ENCODE measurements at places on chromosomes 2 and 18. TPM values are rescaled to one million over a fixed set of nuclear protein-coding genes. Genes with fewer than 3 reads are reported as not detected.

DNA sequence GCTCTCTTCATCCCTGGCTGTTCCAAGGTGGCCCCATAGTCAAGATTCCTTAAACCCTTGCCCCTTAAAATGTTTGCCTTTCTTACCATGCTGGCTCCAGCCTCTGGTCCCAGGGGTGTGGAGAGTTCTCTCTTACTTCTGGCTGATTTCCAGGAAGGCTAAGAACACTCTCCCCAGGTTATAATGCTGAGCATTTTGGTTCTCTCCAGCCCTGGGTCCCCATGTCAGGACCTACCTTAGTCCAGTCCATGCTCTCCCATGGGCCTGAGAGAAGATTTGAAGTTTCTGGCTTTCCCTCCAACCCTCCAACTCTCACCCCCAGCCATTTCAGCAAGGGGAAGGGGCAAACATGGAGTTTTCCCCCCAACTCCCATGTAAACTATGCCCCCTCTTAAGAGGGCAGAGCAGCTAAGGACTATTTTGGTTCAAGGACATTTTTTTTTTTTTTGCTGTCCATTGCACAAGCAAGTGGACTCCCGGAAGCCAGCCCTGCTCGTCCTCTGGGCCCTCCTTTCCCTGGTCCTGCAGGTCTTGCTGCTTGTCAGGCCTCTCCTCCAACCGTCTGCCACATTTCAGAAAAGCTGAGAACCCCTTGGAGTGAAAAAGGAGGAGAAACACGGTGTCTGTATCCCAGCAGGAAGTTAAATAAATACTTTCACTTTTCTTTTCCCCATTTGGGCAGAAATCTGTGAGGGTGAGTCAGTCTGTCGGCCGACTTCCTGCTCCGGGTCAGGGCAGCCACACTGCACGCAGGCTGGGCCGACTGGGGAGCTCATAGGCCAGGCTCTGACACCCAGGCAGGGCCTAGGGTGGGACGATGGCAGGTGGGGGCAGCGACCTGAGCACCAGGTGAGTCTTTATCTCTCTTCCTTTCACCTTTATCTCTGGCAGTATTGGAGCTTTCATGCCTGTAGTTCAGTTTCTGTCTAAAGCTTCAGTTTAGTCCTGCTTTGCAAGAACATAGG lies at the start of gene SP140L:
Gene SP140L, plus strand, starts transcription at position 741 of the 965 bp plus-strand sequence. Its CDS starts 77 bp downstream, at position 818.
- H3K4me1 ChIP-seq = peaks cover 48% of the 10 kb centered on the region
- peak; percentile 85 for DNase-seq
- H3K36me3 ChIP-seq = peaks cover 61% of the 10 kb centered on the region
- peak within 1 kb of the TSS; percentile 98 for H3K27ac ChIP-seq
- peak within 1 kb of the TSS; percentile 97 for H3K4me3 ChIP-seq

DNA sequence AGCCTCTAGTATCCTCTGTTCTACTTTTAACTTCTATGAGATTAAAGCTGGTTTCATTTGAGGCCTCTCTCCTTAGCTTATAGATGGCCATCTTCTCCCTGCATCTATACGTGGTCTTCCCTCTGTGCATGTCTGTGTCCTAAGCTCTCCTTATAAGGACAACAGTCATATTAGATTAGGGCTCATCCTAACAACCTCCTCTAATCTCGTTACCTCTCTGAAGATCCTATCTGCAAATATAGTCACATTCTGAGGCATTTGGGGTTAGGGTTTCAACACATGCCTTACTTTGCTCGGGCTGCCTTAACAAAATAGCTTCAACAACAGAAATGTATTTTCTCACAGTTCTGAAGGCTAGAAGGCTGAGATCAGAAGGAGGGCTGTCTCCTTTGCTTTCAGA lies 11.6 kb upstream of the APOB start:
- no peaks in the 10 kb centered on the region for H3K36me3 ChIP-seq
- no peaks in the 10 kb centered on the region for H3K4me1 ChIP-seq
- peaks cover 5% of the 10 kb centered on the region for H3K27me3 ChIP-seq
- H3K27ac ChIP-seq = no peak overlapping the region

DNA sequence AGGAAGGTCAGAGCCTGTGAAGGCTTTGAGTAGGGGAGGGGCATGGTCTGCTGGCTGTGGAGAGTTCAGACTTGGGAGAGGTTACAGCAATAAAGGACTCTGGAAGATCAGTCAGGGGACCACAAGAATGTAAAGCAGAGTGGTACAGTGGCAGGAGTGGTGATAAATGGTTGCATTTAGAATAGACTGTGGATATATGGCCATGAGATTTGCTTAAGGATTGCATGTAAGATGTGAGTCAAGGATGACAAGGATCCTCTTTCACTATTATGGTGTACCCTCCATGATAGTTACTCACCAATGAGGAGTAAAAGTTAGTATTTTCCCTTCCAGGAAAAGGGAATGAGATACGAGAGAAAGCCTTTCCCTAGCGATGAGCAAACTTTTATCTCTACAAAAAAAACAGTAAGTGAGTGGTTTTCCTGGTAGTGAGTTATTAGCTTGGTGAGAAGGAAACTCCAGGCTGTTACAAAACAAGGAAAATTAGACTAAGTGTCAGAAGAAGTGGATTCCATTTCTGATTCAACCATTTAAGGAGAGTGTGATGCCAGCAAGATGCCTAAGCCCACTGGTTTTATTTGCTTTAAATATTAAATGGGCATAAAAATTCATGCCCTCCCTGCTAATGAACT lies 818.0 kb upstream of the ACVR2A start:
- no peaks in the 10 kb centered on the region for H3K36me3 ChIP-seq
- peaks cover 2% of the 10 kb centered on the region for H3K27me3 ChIP-seq
- no peaks in the 10 kb centered on the region for H3K4me1 ChIP-seq
- no peak overlapping the region for H3K27ac ChIP-seq
- no peak overlapping the region for H3K4me3 ChIP-seq

DNA sequence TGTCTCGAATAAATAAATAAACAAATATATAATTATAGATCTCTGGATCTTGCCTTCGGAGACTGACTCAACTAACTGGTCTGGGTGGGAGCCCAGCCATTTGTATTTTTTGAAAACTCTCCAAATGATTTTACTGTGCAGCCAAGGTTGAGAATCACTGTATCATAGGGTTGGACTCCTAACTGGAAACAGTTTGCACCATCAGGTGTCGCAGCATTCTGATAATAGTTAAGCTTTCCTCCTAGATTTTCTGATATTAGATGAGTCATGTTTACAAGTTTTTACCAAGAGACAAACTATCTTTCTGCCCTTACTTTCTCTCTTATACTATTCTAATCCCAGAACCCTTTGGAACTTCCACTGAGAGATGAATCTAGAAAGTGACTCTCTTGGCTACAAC lies 16.8 kb downstream of the IL37 start:
- peaks cover 4% of the 10 kb centered on the region for H3K27me3 ChIP-seq
- no peaks in the 10 kb centered on the region for H3K4me1 ChIP-seq
- H3K27ac ChIP-seq = no peak overlapping the region
- no peak for DNase-seq
- H3K4me3 ChIP-seq = no peak overlapping the region
- H3K36me3 ChIP-seq = no peaks in the 10 kb centered on the region

- H3K4me1 ChIP-seq = no peaks in the 10 kb centered on the region
- DNase-seq = no peak
- no peak overlapping the region for H3K4me3 ChIP-seq
- H3K36me3 ChIP-seq = peaks cover 5% of the 10 kb centered on the region
- no peak overlapping the region for H3K27ac ChIP-seq
Measured at GRCh38 chr2:237091779-237092436, 6.2 kb downstream of the COPS8 start.

GRCh38 chr2:20738772-20739171 lies 71.8 kb downstream of the GDF7 start:
- H3K27ac ChIP-seq = no peak overlapping the region
- peaks cover 11% of the 10 kb centered on the region for H3K4me1 ChIP-seq
- H3K36me3 ChIP-seq = peaks cover 47% of the 10 kb centered on the region
- no peaks in the 10 kb centered on the region for H3K27me3 ChIP-seq
- DNase-seq = no peak

DNA sequence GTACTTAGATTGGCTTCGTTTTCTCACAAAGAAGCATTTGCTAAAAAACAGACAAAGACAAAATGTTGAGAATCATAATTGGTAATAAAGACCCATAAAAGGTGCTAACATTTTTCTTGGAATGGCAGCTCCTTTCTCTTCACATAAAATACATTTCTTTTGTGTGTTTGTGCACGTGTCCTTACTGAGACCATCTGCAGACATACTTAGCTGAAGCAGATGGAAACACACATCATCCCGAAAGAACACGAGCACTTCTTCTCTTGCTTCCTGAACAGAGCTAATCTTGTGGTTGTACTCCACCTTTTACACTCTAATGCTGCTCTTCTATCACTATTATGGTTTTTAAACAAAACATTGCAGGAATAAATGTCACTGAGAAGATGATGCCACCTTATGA lies 142.5 kb downstream of the SPHKAP start:
- H3K36me3 ChIP-seq = no peaks in the 10 kb centered on the region
- no peak for DNase-seq
- H3K27ac ChIP-seq = no peak overlapping the region
- no peak overlapping the region for H3K4me3 ChIP-seq
- no peaks in the 10 kb centered on the region for H3K27me3 ChIP-seq

- H3K27me3 ChIP-seq = no peaks in the 10 kb centered on the region
- H3K4me3 ChIP-seq = no peak overlapping the region
- no peak for DNase-seq
- no peaks in the 10 kb centered on the region for H3K36me3 ChIP-seq
- H3K27ac ChIP-seq = no peak overlapping the region
- H3K4me1 ChIP-seq = no peaks in the 10 kb centered on the region
Measured at GRCh38 chr18:7437870-7438269, 129.2 kb upstream of the PTPRM start.

DNA sequence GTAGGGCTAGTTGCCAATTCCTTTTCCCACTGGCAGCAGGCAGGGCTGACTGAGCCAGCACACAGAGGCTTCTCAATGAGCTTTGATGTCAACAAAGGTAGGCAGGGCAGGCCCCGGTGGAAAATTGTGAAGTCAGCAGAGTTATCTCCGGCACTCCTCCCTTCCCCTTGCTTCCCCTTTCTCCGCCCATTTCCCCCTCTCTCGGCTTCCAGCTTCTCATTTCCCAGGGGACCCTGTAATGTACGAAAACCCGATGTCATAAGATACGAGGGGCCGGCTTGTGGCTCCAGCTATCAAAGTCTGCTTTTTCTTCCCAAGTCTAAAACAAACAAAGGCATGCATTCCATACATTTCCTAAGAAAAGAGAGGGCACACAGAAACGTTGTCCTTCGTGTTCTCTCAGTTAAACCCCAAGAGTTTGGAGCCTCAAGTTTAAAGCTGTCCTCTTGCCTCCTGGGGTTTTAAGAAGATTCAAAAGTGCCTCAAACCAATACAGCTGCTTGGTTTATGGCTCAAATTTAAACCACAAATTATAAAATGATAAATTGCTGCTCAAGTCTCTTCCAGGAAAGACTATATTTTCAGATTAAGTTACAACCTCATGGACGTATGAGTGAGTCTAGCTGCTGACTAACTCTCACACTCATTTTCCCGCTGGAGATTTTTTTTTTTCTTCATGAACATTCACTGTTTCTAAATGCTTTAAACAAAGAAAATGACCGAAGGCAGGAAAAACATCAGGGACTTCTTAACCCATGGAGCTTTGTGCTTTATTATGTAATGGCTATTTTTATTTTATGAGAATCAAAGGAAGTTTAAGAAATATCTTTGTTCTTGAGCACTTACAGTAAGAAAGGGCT lies 27.2 kb upstream of the EML4 start:
- peak overlapping the region; percentile 55 for H3K4me3 ChIP-seq
- H3K27me3 ChIP-seq = no peaks in the 10 kb centered on the region

DNA sequence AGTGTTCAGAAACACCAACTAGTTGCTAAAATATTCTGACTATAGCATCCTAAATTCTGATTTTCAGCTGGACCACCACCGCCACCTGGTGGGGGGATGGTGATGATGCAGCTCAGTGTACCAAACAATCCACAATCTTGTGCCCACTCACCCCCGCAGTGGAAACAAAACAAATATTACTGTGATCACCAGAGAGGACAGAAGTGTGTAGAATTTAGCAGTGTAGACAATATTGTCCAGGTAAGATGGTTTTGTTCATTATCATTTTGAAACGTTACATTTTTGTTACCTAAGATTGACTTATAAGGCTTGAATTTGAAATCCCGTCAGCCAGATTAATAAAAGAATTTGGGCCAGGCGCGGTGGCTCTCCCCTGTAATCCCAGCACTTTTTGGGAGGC lies 31.7 kb upstream of the UBXN4 start:
- H3K27ac ChIP-seq = no peak overlapping the region
- H3K36me3 ChIP-seq = peaks cover 2% of the 10 kb centered on the region
- peak; percentile 79 for DNase-seq
- H3K27me3 ChIP-seq = no peaks in the 10 kb centered on the region

GRCh38 chr2:240998995-240999791 lies 775 bp downstream of the SNED1 start:
- no peak overlapping the region for H3K27ac ChIP-seq
- no peak overlapping the region for H3K4me3 ChIP-seq
- DNase-seq = no peak

DNA sequence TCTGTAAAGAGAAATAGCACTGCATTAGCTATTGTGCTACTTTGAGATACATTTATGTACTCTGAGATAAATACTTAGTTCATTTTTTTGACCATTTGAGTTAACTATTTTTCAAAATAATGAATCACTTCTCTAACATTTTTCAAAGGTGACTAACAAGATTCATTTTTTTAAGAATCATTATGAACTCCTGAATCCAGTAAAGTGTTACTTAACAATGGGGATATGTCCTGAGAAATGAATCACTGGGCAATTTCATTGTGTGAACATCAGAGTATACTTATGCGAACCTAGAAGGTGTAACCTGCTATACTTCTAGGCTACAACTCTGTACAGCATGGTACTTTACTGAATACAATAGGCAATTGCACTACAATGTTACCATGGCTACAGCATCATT lies 355.8 kb downstream of the ARL6IP6 start:
- H3K4me3 ChIP-seq = no peak overlapping the region
- no peaks in the 10 kb centered on the region for H3K36me3 ChIP-seq
- no peak for DNase-seq
- H3K27ac ChIP-seq = no peak overlapping the region
- no peaks in the 10 kb centered on the region for H3K27me3 ChIP-seq

DNA sequence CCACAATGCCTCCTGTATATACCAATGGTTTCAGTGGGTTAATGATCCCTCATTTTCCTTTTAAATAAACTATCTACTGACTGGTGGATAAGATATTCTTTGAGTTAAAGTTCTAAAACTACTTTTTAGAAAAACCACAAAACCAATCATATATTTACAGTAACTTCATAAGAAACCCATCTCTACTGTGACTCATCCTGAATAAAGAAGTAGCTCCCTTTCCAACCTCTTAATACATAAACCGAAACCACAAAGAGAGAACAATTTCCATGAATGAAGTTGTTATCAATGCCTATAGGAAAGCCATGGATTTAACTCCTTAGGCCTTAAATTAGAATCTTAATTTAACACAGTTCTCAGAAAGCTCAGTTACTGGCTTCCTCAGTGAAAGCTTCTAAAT lies 227.0 kb upstream of the SMAD7 start:
- H3K4me3 ChIP-seq = peak overlapping the region; percentile 36
- no peak for DNase-seq
- H3K27ac ChIP-seq = no peak overlapping the region
- peaks cover 2% of the 10 kb centered on the region for H3K36me3 ChIP-seq
- peaks cover 16% of the 10 kb centered on the region for H3K4me1 ChIP-seq
- H3K27me3 ChIP-seq = no peaks in the 10 kb centered on the region

- no peak overlapping the region for H3K27ac ChIP-seq
- H3K4me3 ChIP-seq = no peak overlapping the region
- H3K27me3 ChIP-seq = no peaks in the 10 kb centered on the region
- H3K36me3 ChIP-seq = no peaks in the 10 kb centered on the region
- H3K4me1 ChIP-seq = peaks cover 2% of the 10 kb centered on the region
- DNase-seq = no peak
Measured at GRCh38 chr2:16943279-16943958, 277.8 kb upstream of the CYRIA start.

- H3K4me3 ChIP-seq = no peak overlapping the region
- no peaks in the 10 kb centered on the region for H3K4me1 ChIP-seq
- DNase-seq = no peak
- H3K27ac ChIP-seq = no peak overlapping the region
- no peaks in the 10 kb centered on the region for H3K36me3 ChIP-seq
Measured at GRCh38 chr18:2466978-2467377, 104.3 kb downstream of the METTL4 start.

The PGAP1 gene
- 40.8 TPM for total RNA-seq

The IL36G gene
- total RNA-seq = not detected

Measured in activated naive CD8-positive, alpha-beta T cell treated with anti-CD3 and anti-CD28 coated beads, Interleukin-2, amount 10 ng/mL, durations not matched to agents 7 days and 5 days (primary cell).